ENCODE measurements at places on chromosomes 11 and 22.

DNA sequence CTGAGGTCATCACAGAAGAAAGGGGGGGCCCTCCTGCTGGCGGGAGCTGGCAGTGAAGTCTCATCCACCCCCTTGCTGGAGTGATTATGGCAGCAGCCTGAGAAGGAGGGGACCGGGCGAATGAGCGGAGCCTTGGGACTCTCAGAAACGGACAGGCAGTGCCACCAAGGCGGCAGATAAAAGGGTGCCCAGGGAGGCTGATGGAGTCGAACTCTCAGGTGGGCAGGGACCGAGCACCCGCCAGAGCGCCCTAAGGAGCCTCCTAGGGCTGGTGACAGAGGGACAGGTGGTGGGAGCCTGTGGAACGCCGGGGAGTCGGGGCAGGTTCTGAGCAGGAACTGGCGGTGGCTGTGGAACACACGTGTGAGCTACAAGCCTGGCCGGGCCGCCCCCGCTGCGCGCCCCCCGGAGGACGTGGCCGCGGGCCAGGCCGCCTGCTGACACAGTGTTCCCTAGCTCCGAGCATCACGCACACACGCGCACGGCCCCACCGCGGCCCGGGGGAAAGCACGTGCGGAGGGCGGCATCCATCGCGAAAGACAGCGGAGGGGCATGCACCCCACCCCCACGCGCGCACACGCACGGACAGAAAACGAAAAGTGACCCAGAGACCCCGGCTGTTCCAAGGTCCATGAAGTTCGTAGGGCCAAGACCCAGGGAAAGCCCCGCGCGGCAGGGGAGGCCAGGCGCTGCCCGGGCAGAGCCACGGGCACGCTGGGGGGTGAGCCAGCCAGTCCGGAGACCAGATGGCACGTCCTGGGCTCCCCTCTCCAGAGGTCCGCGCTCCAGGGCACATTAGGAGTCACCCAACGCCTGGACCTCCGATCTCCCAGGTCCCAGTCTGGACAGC, 1.0 kb downstream of the VWCE start:
- DNase-seq = peak; percentile 19

DNA sequence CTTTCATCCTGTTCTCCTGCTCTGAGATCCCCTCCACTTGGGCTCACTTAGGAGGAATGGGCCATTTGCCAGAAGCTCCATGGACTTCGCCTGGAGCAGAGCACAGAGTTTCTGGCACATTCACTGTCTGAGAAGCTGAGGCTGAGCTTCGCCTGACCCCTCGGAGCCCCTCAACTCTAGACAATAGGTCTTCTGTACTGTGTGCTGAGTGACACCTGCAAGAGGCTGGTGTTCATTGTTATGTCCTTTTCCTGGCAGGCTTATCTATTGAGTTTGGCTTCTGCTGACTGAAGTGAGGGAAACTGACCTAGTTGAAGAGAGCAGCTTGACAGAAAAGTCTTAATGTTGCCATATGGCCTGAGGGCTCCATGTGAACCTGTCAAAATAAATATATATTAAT, 124.3 kb downstream of the EHF start:
- no peak for DNase-seq

DNA sequence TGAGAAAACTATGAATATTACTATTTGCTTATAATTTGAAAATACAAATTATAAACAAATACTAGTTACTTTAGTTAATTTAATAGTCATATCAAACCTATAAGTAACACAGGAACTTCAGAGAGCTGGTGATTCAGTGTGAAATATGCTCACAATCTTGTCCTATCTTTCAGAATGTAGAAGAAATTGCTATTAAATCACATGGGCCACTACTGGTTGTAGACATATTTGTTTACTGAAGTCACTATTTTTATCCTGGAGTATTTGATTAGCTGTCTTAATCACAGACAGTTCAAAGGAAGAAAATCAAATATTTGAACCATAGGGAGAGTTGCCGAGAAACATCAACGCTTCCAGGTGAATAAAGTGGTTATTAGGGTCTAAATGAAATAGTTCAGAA, 187.6 kb upstream of the ANO3 start:
- no peak for DNase-seq

- DNase-seq = no peak
Observed at GRCh38 chr11:35911013-35911412, 32.8 kb upstream of the LDLRAD3 start.

- DNase-seq = no peak
Observed at GRCh38 chr11:85647078-85647477, 689 bp upstream of the TMEM126A start.

GRCh38 chr22:45210577-45210976, 30.1 kb downstream of the KIAA0930 start:
- no peak for DNase-seq

DNA sequence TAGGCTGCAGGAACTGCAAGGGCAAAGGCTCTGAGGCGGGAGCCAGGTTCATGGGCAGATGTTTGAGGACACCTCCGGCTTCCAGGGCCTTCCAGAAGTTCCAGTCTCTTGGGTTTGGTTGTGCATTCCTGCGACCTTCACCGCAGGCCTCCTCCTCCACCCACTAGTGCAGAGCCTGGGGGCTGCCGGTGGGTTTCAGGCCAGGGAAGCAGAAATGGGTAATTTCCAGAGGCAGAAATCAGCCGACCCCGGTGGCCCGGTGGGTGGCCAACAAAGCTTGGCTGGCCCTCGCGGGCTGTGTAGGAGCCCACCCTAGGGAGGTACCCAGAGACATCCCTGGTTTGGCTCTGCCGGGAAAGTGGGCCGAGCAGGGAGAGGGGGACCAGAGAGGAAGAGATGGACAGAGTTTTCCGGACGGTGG, 417 bp upstream of the PHETA2 start:
- no peak for DNase-seq

GRCh38 chr11:29318134-29318845, 698.5 kb downstream of the KCNA4 start:
- no peak for DNase-seq

DNA sequence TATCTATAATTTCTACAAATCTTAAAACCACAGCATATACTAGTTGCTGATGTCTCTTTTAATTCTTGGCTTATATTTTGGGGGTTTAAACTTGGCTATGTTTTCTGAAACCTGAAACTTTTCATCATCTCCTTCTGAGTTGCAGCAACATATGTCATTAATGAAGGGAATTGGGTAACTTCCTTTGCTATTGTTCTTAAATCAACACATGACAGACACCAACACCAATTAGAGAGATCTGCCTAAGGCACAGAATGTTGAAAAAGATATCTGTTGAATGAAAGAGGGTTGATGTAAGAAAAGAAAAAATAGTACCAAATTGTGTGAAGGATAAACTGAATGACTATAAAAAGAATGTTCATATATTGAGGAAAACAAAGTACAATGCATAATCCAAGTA, 10.3 kb upstream of the GAS2 start:
- DNase-seq = no peak

DNA sequence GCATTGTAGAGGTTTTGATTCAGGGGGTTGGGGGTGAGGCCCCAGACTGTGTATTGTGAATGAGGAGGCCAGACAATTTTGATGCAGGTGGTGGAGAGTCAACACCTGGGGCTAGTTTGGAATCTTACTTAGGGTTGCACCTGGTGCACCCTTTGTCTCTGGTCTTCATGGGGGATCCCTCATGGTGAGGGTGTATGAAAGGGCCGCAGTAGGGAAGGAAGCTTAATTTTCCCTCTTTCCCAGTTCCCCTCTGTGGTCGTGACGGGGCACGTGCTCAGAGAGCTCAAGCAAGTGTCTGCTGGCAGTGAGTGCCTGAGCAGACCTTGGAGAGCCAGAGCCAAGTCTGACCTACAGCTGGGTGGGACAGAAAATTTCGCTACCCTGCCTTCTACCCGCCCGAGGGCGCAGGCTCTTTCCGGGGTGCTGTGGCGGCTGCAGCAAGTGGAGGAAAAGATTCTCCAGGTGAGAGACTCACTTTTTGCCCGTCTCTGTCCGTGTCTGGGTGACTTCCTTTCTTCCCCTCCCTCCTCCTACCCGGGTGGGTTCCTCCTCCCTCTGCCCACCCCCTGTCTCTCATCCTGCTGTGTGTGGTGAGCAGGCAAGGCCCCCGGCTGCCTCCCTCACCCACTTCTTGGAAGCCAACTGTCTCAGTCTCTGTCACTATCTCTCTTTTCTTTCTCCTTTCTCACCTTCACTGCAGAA, 131.7 kb downstream of the MICAL2 start:
- DNase-seq = peak; percentile 22

GRCh38 chr11:35523861-35524260, 1.6 kb downstream of the PAMR1 start:
- DNase-seq = no peak

- no peak for DNase-seq
Observed at GRCh38 chr11:30131535-30131934, 99.3 kb upstream of the FSHB start.

- DNase-seq = no peak
Observed at GRCh38 chr11:65221026-65221425, 39.3 kb downstream of the CAPN1 start.

DNA sequence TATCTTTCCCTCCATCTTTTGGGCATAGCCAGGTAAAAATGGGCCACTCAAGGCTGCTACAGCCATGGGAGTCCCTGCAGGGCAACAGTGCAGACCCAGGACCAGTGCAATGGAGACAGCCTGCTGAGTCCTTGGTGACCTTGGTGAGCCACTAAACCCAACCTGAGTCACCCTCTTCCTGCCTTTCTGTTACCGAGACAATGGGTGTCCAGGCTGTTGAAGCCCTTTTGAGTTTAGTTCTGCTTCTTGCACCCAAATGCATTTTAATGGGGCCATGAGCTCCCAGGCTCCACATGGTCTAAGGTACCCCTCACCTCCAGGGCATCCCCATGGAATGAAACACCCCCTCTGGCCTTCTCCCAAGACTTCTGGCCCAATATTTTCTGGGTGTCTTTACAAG, 874 bp upstream of the PLAAT4 start:
- no peak for DNase-seq

- no peak for DNase-seq
Observed at GRCh38 chr11:114358716-114359115, 41.6 kb downstream of the C11orf71 start.

DNA sequence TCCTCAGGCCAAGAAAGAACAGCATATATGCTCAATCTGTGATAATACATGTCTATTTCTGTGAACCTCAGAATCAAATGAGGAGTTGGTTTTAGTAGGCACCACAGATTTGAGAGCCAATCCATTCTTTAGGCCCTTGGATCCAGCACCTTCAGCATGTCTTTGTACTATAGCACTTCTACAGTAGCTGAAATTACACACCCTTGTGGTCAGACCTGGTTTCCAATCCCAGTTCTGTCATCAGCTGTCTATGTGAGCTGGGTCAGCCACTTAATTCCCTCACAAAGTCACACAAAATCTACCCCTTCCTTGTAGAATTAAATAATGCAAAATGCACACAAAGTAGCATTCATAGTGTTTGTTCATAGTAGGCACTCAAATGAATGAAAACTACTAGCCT, 381.3 kb upstream of the LARGE1 start:
- no peak for DNase-seq

GRCh38 chr22:27581236-27581635, 220.3 kb downstream of the MN1 start:
- DNase-seq = no peak

GRCh38 chr22:48253573-48253972, 1491.1 kb downstream of the TBC1D22A start:
- no peak for DNase-seq

DNA sequence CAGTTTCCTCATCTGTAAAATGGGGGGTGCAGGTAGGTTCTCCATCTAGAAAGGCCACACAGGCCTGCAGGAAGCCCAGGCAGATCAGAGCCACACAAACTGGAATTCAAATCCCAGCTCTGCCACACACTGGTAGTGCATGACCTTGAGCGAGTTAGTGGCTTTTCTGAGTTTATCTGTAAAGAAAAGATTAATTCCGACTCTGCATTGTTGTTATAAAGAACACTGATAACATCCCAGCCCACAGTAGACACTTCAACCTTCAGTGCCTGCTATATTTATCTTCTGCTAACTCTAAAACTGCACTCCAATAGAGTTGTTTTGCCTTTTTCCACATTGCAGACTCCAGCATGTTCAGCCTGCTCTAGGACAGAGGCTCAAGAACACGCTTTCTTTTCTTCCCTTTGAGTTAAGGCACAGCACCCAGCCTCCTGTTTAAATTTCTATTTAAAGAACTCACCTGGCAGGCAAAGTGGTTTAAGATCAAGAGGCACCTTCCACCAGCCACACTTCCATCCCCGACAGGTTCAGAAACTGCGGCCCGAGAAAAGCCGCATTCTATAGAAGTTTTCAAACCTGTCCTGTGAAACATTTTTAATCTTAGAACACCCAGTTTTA, 133.9 kb downstream of the PLEKHA7 start:
- DNase-seq = no peak

DNA sequence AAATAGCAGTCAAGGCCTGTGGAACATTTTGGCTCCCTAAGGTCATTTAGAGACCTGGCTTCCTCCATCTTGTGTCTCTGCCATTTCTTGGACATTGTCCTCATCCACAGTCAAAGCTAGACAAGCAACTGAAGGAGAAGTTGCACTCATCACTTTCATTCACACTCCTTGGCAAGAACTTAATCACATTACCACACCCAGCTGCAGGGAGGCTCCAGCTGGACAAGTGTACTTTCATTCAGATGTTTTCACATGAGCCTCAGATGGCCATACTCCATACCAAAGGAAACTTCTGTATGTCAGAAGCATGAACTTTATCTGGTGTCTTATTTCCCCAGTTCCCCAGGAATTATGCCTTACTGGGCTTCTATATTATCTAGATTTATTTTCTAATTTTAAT, 537.4 kb downstream of the TMEM135 start:
- no peak for DNase-seq

DNA sequence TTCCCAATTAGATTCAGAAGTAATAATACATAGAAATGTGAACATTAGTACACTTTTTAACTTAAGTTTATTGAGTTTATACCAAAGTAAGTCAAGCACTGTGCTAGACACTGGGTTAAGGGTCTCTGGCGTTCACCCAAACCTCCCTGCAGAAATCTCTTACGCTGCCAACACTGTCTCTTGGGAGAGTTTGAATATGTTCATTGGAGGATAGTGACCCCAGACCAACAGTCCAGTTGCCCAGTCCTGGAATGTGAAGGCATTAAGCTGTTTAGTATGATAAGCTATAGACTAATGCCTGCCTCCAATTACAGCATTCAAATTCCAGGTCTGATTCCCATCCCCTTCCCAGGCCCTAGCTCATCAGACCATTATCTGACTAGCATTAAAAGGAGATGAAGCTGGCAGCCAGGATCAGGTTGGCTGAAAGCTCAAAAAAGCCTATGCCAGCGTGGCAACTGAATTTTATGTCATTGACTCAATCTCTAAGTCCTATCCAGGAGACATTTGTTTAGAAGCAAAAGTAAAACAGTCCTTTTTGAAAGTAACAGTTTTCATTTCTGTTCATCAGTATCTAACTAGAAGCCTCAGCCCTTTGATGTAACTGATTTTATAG, 77.8 kb downstream of the SFI1 start:
- DNase-seq = no peak

DNA sequence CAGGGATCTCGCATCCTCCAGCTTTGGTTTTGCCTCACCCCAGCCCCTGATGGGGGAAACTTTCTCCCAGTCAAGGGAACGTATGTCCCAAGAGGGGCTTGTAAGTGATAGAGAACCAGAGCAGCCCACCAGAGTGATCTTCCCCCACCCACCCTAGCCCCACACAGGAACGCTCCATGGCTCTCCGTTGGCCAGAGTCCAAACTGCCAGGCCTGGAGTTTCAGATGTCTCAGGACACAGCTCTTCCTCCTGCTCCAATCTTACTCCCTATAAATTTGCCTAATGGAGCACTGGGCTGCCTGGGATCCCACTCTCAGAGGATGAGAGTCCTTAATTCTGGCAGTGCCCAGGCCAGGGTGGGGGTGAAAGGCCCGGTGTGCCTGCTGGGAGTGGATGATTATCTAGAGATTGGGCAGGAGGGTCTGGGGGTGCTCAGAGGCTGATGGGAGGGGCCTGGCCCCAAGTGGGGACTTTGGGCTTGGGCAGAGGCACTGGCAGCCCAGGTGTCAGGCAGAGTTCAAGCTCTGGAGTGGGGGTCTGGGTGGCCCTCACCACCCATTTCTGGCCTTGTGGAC, 79.9 kb downstream of the WNT7B start:
- DNase-seq = no peak

Data from stimulated activated CD4-positive, alpha-beta T cell treated with anti-CD3 and anti-CD28 coated beads, TNF-alpha, amount 100 ng/mL, for 24 hours (primary cell).